Stimulated activated CD4-positive, alpha-beta T cell treated with anti-CD3 and anti-CD28 coated beads, Interleukin-12 subunit alpha, Interleukin-12 subunit beta, amount 100 ng/mL, for 4 hours (primary cell): ENCODE measurements at places on chromosomes 5 and 9.

GRCh38 chr5:126445502-126446174, 22.4 kb downstream of the GRAMD2B start:
- DNase-seq = no peak

DNA sequence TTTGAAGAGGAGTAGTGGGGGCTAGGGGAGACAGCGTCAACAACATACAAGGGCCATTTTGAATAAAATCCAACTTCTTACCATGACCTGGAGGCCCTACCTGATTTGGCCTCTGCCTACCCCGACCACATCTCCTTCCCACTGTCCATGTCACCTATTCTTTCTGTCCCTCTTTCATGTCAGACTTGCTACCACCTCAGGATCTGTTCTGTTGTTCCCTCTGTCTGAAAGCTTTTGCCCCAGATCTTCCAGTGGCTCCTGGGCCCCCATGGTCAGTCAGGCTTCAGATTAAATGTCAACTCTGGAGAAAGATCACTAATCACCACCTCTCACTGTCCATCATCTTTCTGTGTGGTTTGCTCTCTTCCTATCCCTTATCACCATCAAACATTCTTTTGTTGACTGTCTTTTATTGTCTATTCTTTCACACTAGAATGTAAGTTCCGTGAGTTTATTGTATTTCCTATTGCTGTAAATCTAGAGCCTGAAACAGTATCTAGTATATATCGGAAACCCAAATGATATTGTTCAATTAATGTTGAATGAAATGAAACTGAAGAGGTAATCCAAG, 31.2 kb upstream of the APC start:
- DNase-seq = no peak

GRCh38 chr9:130243882-130244170, 21.7 kb upstream of the HMCN2 start:
- DNase-seq = no peak

- no peak for DNase-seq
These were observed 35.8 kb upstream of the CHD1 start for GRCh38 chr5:98964621-98965020.

DNA sequence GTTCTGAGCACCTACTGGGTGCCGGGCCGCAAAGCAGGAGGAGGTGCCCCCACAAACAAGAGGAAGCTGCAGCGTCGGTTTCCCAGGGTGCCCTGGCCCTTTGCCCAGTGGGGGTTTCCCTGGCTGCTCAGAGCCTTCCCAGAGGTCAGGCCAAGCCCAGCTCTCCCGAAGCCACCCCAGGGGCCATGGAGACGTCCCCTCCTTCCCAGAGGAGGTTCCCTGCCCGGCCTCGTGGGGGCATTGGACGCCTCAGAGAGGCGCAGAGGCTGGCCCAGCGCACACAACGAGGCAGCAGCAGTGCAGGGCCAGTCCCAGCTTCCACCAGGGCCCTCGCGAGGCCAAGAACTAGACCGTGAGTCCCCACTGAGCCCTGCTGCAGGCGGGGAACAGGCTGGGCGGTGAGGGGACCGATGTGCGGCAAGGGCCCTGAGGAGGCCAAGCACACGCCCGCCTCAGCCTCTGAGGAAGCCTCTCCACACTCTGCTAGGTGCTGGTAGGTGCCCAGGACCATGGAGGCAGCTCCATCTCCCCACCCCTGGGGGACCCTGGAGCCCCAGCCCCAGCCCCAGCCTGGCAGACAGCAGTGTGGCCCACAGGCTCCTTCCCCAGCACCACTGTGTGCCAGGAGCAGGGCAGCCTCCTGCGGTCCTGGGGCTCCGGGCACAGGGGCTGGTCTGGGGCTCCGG, 7.0 kb downstream of the DIPK1B start:
- no peak for DNase-seq

DNA sequence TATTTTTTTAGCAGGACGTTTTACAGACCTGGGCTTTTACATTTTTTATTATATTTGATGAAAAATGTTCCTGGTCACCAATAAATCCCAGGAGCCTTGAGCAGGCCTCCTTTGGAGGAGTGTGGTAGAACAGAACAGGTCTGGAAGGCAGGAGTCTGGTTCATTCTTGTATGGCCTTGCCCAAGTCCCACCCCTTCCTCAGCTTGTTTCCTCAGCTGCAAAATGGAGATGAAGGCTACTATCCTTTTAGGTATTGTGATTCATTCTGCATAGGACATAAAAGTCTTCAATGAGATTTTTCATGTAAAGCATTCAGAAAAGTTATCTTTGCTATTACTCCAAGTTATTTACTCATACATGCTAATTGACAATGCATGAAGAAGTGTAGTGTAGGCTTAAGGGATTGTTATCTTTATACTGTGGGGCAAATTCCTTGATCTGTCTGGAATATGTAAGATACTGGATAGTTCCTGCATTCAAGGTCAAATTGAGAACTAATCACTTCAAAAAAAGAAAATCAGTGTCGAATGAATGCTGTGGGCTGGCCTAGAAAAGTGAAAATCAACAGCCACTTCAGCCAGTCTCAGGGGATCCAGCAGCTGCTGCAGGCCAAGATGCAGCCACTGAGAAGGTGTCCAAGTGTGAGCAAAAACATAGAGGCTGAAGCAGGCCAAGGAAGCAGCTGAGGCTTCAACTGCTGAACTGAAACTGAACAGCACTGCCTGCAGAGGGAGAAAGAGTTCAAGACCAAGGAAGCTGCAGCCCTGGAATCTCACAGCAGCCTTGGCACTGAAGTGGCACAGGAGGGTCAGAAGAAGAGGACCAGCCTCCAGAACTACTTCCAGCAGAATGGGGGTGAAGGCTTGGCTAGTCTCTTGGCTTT, 15.5 kb upstream of the SLC36A3 start:
- no peak for DNase-seq

- no peak for DNase-seq
These were observed 97.0 kb upstream of the FAM120A start for GRCh38 chr9:93354451-93354850.

DNA sequence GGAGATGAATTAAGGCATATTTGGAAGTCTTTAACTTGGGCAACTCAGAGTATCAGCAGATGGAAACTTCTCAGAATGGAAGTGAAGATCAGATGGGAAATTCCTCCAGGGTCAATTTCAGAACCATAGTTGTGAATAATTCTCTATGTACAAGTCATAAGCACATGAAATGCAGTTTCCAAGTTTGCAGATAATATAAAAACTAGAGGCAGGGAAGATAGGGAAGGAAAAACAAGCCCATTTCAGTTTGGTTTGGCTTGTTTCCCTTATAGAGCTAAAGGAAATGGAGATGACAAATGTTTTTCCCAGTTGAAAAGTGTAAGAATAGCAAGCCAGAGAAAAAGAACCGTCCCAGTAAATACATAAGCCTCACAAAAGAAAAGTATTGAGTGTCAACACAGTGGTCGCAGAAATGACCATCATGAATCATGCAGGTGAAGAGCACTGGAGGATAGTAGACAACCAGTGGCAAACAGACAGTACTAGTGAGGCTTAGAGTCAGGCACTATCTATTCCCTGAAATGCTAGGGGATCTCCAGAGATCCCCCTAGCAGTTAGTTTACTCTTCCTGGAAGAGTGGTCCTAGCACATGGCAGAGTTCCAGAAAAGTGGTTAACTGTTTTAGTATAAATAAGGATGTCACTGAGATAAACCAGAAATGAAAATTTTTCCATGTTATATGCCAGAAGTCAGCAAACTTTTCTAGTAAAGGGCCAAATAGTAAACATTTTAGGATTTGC, 245.9 kb downstream of the SAXO1 start:
- DNase-seq = no peak
